ENCODE measurements at places on chromosomes 3 and 15. TPM values are rescaled to one million over a fixed set of nuclear protein-coding genes. Genes with fewer than 3 reads are reported as not detected.

Gene CX3CR1
- 11.6 TPM for total RNA-seq

Gene ZPLD1
- total RNA-seq, result not detected

Gene TOMM70
- 104 TPM for total RNA-seq

Gene DPPA4
- 1.6 TPM for total RNA-seq

Gene GHSR
- total RNA-seq, result not detected

Gene FMN1
- 4.7 TPM for total RNA-seq

Gene UBXN7
- total RNA-seq, result 70.1 TPM

Gene SLC9C1
- not detected for total RNA-seq

Gene SERP1
- total RNA-seq, result 78.9 TPM

Gene GUCA1C
- total RNA-seq, result not detected

Gene SKOR1
- 0.63 TPM for total RNA-seq

Gene SEMA4B
- total RNA-seq, result 70.7 TPM

Gene SUMF1
- total RNA-seq, result 44.1 TPM

Gene GOLGA6D
- total RNA-seq, result not detected

Gene JAGN1
- total RNA-seq, result 14.4 TPM

Gene CXCR6
- not detected for total RNA-seq

Gene C2CD4A
- not detected for total RNA-seq

Gene SH2D7
- total RNA-seq, result not detected

Gene KBTBD12
- 3.8 TPM for total RNA-seq

Gene SLC9A9
- 5.0 TPM for total RNA-seq

Gene RGMA
- total RNA-seq, result 16.6 TPM

Gene SLC12A1
- 2.2 TPM for total RNA-seq

Gene ECE2
- total RNA-seq, result 6.9 TPM

Gene MEIS2
- total RNA-seq, result 283 TPM

Gene SCN11A
- total RNA-seq, result 0.63 TPM

Gene SV2B
- total RNA-seq, result 34.7 TPM

Gene FANCD2
- total RNA-seq, result 7.8 TPM

Gene POTEB3
- not detected for total RNA-seq

Gene NPAP1
- 0.94 TPM for total RNA-seq

Gene CPNE9
- total RNA-seq, result 0.31 TPM

Gene AGBL1
- 2.5 TPM for total RNA-seq

Gene SLC2A2
- not detected for total RNA-seq

Gene C3orf70
- 26.3 TPM for total RNA-seq

Gene TNK2
- 26.3 TPM for total RNA-seq

Gene SERPINI1
- total RNA-seq, result 95.8 TPM

Gene MYL3
- not detected for total RNA-seq

Gene RPL29
- 712 TPM for total RNA-seq

Gene TM6SF1
- total RNA-seq, result 15.0 TPM

Gene SPTBN5
- 0.63 TPM for total RNA-seq

Gene GP9
- total RNA-seq, result not detected

All from parietal lobe (tissue), 2 donors.